ENCODE measurements at places on chromosomes 7 and 10. TPM values are rescaled to one million over a fixed set of nuclear protein-coding genes. Genes with fewer than 3 reads are reported as not detected.

The CCL24 gene
- not detected for polyA plus RNA-seq

The NRAP gene
- polyA plus RNA-seq: 503 TPM

DNA sequence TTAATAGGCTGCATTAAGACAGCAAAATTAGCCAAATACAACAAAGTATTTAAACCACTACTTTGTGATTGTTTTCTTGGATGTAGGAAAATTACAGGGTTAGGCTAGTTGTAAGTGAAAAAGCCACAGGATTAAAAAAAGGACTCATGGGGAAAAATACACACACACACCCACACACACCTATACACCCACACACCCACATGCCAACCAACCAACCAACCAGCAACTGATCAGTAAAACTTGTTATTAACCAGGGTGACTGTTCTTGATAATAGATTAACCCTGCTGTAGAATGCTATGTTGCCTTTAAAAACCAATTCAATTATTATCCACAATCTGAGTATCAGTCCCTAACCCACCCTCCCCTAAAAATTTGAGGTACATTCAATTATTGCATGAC lies 49.0 kb downstream of the MTPN start:
- DNase-seq: no peak

The FGFBP3 gene
- 0.66 TPM for polyA plus RNA-seq

- no peak for DNase-seq
Measured at GRCh38 chr10:122486406-122487080, 25.2 kb downstream of the HTRA1 start.

DNA sequence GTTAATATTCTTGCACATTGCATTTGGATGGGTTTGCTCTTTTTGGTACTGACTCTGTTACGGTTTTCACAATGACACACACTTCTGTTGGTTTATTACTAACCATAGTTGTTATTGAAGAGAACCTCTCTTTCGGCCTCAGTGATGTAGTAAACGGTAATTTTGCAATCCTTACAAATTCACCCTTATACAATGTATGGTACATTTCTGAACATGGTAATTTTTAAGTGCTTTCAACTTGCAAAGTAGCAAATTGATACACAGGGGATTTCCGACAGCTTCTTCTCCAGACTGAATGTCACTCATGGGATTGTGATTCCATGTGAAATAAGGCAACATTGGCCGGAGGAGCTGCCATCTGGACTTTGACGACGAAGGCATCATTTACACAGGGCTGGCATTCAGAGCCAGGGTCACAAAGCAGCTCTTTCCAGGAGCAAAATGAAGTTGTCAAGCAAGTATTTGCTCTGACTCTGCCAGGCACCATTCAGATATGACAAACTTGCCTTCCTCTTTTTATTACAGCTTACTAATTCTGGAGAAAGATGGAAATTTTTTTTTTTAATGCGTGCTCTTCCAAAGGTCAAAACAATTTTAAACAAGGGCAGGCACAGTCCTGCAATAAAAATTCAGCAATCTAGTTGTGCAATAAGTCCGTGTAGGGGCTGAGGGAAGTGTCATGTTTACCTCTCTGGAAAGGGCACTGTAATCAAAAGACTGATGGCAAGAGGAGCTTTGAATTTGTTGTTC lies 711.5 kb upstream of the C7orf33 start:
- no peak for DNase-seq

The RAB19 gene
- not detected for polyA plus RNA-seq
